ENCODE measurements at places on chromosomes 3 and 15.

- peak; percentile 53 for DNase-seq
These were observed 106.8 kb upstream of the IL12A start for GRCh38 chr3:159881828-159882309.

DNA sequence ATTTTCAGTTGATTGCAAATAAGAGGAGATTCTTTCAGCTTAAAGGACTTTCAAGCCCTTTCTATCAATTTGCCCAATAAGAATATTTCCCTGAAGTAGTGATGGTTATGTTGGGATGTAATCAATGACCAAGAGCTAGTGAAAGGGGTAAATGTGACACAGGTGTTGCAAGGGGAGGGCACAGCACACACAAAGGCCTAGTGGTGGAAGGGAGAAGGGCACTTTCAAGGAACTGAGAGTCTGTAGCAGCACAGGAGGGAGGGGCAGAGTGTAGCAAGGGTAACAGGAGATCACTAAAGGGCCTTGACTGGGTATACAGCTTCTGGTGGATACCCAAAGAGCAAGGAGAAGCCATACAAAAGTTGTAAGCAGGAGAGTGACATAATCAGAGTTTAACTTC is 217.8 kb upstream of the ARHGEF26 start:
- DNase-seq: no peak

GRCh38 chr15:70613271-70613670 is 150.1 kb downstream of the UACA start:
- no peak for DNase-seq

GRCh38 chr3:148021381-148021780 is 612.2 kb downstream of the ZIC1 start:
- DNase-seq: peak; percentile 52

- peak; percentile 31 for DNase-seq
These were observed 30.1 kb downstream of the BTD start for GRCh38 chr3:15631426-15632211.

- no peak for DNase-seq
These were observed 105.5 kb upstream of the WNT5A start for GRCh38 chr3:55592572-55592971.

- DNase-seq: no peak
These were observed 62.7 kb downstream of the EXOG start for GRCh38 chr3:38558864-38559263.

- DNase-seq: peak; percentile 7
These were observed 111.9 kb downstream of the BCHE start for GRCh38 chr3:165725296-165725695.

DNA sequence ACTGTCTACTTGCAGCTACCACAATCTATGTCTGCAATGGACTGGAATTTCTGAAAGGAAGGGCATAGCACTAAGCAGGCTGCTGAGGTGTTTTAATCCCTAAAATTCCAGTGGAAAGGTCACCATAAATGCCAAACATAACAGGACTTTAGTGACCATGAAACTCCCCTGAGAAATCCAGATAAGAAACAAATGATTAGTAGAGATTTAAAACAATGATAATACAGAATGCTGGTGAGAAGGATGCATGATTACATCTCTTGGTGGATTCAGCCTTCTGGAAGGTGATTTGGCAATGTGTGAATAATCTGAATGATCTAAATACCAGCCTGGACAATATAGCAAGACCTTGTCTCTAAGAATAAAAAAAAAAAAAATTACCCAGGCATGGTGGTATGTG is 475.0 kb upstream of the CBLB start:
- DNase-seq: no peak

DNA sequence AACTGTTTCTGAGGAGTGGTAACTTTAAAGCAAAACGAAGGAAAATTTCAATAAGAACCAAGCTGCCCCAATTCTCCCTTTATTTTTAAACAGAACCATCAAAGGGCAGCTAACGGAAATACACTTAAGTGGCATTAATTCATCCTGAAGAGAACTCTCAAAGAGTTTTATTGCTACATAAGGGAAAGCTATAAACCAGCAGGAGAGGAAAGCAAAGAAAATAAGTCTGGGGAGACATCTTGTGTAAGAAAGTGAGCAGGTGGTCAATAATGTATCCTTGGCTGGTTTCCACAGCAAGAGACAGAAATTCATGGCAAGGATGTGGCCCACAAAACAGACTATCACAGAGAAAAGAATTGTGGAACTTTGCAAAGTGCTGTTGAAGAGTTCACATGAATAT is 40.0 kb upstream of the CMSS1 start:
- no peak for DNase-seq

- DNase-seq: peak; percentile 21
These were observed 597.3 kb downstream of the NAALADL2 start for GRCh38 chr3:175456466-175456865.

GRCh38 chr3:117193390-117193789 is 483.8 kb downstream of the TUSC7 start:
- peak; percentile 10 for DNase-seq

GRCh38 chr15:54119051-54119450 is 140.8 kb downstream of the UNC13C start:
- DNase-seq: no peak

GRCh38 chr15:82944821-82945220 is 7.7 kb downstream of the HOMER2 start:
- no peak for DNase-seq

DNA sequence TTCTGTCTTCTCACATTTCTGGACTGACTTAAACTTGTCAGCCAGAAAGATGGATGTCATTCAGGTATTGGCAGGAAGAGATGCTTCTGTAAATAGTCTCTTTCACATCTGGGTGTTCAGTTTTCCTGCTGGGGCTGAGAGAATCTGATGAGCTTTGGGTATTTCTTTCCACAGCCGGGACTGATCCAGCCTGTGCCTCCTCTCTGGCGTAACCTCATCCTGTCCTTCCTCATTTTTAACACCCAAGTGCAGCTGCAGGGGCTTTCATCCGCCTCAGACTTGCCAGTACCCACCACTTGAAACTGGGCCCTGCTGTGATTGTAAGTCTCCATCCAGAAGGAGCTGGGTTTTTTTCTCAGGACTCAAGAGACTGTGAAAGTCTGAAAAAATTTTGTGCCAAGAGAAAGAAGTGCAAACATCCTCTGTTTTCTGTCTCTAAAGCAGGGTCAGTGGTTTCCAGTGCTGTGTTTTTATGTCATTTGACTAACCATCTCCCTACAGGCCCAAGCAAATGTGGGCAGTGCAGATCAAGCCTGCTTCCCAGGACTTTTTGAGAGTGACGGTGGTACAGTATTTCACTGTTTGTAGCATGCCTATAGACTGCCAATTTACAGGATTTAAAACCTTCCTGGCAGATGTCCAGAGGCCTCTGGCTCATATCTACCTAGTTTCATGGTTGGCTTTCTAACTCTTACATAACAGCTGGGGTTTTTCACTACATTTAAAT is 342.7 kb downstream of the PTPRG start:
- no peak for DNase-seq

GRCh38 chr3:13841141-13841540 is 38.7 kb downstream of the WNT7A start:
- DNase-seq: peak; percentile 10

DNA sequence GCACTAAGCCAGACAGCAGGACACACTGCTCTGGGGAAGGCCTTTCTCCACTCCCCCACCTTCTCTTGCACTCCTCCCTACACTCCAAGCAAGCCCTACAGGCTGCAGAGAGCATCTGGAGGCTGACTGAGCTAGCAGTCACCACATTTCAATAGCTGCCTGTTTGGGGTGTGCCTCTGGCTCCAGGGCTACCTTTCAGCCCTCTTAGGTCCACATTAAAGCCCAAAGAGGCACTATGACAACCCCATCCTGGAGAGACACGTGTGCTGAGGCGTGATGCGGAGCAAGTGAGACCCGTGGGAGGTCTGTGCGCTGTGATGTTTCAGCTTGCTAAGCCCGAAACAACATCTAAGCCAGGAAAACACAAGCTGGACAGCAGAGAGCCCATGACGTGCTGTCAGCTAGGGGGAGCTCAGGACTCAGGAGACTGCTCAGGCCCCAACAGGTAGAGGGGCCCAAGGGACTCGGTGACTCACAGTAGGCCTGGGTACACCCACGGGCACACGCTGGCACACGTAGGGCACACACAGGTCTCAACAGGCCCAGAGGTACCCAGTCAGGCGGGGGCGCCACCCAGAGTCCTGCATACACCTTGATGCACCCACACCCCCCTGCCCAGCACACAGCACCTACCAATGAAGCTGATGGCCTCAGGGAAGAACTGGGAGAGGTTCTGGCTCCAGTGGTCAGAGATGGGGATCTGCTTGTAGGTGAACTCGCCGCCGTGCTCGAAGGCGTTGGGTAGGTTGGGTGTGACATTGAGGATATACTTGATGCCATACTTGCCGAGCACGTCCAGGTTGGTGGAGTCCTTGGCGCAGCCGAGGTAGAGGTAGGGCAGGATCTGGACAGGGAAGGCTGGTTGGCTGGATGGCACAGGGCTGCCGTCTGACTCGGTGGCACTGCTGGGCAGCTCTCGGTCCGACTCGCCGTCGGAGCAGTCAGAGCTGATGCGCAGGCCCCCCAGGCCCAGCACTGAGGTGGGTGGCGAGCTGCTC is 2.8 kb downstream of the DUSP7 start:
- DNase-seq: peak; percentile 34

- no peak for DNase-seq
These were observed 87.1 kb downstream of the DNAJB8 start for GRCh38 chr3:128379367-128380160.

GRCh38 chr3:81997390-81997789 is 235.9 kb upstream of the GBE1 start:
- no peak for DNase-seq

DNA sequence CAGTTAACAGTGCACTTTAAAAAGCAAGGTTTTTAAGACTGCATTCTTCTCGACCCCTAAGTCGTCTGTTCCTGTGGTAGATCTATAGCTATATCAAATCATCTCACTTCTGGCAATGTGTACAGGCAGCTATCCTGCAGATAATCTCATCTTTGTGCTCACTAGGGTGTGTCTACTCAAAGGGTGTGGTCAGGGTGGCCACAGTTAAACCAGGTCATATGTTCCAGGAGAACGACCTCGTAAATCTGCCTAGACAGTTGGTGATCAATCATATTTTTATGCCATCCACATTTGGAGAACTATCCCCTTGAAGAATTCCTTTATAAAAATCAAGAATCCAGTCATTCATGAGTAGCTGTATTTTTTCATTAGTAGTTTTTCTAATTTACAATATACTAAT is 3.0 kb downstream of the VEPH1 start:
- DNase-seq: no peak

DNA sequence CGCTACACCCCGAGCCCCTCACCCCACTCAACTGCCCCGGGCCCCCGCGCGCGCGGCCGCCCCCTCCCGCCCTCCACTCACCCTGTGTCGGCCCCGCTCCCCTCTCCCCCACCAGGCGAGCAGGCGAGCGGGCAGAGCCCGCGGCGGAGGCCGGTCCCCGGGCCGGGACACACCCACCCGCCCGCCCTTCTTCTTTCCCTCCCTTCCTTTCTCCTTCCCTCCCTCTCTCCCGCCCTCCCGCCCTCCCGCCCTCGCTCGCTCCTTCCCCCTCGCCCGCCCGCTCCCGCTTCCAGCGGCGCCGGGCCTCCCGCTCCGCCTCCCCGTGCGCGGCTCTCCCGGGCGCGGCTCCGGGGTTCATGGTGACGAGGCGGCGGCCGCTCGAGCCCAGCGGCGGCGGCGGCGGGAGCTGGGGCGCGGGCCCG is at the start of gene CTDSPL:
TSS of gene CTDSPL (plus strand) at position 261 of the 422 bp plus-strand sequence. CDS start 320 bp downstream, outside the sequence.
- DNase-seq: peak; percentile 57

- no peak for DNase-seq
These were observed 479.8 kb downstream of the PLOD2 start for GRCh38 chr3:145681181-145681580.

DNA sequence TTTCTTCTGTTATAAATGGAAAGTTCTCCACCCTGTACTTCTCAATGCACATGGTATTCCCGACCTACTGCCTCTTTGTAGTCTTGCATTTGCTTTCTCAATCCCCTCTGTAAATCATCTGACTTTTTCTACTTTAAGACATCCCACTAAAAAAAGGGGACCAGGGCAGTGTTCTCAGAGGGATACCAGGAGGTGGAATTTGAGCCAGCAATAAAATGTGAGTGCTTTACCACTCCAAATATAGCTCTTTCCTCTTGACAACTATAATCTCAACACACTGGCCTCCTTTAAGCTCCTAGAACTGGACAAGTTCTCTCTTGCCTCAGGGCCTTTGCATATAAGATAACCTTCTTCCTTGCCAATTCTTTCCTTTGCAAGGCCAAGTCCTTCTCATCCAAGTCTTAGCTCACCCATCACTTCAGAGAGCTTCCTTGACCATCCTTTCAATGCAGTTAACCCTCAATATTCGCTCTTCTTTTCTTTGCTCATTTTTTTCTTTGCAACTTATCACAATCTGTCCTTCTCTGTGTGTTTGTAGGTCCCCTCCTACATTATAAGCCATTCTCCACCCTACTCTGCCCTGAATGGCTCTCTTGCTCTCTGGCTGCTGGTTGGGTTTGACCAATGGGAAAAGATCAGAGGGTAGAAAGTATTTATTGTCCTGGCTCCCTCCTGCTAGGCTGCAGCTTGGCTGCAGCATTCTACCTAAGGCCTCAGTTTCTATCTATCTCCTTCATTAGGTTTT is 93.4 kb downstream of the PRICKLE2 start:
- no peak for DNase-seq

GRCh38 chr15:41304149-41304770 is 28.1 kb downstream of the OIP5 start:
- DNase-seq: no peak

DNA sequence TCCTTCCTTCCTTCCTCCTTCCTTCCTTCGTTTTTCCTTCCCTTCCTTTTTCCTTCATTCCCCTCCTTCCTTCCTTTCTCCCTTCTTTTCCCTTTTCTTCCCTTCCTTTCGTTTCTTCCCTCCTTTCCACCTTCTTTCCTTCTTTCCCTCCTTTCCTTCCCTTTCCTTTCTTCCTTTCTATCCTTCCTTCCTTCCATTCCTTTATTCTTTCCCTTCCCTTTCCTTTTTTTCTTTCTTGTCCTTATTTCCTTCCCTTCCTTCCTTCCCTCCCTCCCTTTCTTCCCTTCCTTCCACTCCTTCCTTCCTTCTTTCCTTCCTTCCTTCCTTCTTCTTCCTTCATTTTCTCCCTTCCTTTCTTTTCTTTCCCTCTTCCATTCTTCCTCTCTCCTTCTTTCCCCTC is 394.6 kb downstream of the GABRB3 start:
- DNase-seq: no peak

GRCh38 chr3:149630806-149631205 is 27.0 kb downstream of the WWTR1 start:
- DNase-seq: no peak
